Brain pericyte (primary cell): ENCODE measurements at places on chromosomes 6 and 20.

DNA sequence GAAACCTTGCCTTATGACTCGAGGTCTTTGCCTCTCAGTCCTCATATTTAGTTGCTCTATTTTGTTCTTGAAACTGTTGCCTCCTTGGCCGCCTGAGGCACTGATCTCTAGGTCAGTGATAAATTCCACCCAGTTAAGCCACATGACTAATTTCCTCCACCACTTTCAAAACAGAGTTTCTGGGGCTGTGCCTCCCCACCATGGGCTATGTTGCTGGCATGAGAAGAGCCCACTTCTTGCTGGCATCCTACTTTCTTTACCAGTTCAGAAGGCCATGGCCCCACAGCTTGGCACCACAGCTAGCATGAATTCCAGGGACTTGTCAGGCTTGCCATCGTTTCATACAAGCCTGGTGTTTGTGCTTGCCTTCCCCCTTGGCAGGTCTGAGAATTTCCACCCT lies 361.4 kb upstream of the JAG1 start:
- DNase-seq, result no peak

GRCh38 chr6:15348528-15348927 lies 102.7 kb downstream of the JARID2 start:
- no peak for DNase-seq

- no peak for DNase-seq
Observed at GRCh38 chr6:167426651-167427050, 101.8 kb downstream of the TTLL2 start.

- DNase-seq, result no peak
Observed at GRCh38 chr6:28523241-28523622, 2.4 kb upstream of the GPX5 start.

- no peak for DNase-seq
Observed at GRCh38 chr6:140026546-140026945, 652.1 kb upstream of the CITED2 start.

DNA sequence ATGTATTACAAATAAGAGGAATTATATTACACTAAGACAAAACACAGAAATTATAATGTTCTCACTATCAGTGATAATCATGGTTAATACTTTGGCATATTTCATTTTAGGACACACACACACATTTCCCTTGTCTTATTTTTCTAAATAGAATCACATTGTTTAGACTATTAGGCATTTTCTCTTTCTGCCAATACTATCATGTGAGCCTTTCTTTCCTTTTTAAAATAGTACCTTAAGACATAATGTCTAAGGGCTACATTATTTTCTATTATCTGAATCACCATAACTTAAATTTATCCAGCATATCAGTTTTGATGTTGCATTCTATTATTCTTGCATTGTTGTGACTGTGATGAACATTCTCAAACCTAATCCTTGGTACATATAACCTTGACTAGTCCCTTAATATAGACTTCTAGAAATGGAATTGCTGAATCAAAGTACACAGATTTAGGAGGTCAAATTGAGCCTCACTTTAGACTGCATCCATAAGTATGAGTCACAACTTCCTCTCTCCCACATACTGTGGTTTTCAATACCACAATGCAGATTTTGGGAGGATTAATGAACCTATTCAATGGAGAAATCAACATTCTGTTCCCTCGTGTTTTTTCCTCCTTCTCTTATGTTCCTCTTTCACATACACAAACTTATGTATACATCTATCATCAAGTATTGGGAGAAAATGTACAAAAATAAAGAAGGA lies 212.6 kb downstream of the MOXD1 start:
- no peak for DNase-seq

GRCh38 chr6:100344761-100345160 lies 120.0 kb downstream of the SIM1 start:
- no peak for DNase-seq

DNA sequence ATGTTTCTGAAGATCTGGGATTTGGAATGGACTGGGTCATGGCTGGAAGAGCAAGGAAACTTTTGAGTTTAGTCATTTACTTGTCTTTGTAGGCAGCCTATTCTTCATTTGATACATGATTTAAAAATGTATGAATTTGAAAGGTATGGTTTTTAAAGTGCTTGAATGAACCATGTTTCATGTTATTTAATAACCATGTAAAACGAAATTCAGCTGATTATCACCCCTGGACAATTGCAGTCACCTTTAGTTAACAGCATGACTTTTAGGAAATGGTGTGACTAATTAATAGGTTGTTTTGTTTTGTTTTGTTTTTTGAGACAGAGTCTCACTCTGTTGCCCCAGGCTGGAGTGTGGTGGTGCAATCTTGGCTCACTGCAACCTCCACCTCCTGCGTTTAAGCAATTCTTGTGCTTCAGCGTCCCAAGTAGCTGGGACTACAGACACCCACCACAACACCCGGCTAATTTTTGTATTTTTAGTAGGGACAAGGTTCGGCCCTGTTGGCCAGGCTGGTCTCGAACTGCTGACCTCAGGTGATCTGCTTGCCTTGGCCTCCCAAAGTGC lies 2.1 kb downstream of the STX11 start:
- no peak for DNase-seq

- no peak for DNase-seq
Observed at GRCh38 chr6:2132416-2132815, 113.0 kb downstream of the GMDS start.

DNA sequence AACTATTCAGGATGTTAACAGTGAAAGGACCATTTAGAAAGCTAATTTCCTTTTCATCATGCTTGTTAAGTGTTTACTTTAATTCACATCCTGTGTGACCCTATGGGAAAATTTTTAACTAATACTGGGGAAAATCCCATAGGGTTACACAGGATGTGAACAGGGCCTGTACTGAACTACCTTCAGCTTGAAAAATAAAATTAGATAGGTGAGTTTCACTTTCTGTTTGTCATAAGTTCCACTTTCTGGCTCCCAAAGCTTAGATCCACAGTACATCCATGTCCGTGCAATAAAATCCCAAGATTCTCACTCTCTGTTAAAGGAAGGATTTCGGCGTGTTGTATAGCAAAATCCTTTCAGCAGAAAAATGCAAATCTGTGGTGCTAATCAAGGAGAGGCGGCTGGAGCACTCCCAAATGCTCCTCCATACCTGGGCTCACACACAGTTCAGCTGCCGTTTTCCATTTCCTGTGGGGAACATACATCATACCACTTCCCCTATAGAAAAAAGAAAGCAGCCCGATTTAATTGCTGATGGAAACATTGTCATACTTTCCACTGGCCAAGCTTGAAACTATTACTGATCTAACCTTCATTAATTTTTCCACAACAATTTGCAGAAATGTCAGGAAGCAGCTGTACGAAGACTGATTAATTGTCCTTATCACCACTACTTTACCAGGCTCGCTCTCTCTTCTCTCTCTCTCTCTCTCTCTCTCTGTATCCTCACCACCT lies 125.2 kb downstream of the HIVEP2 start:
- DNase-seq, result no peak

- DNase-seq, result no peak
Observed at GRCh38 chr6:31896856-31897611, 464 bp downstream of the EHMT2 start.

- no peak for DNase-seq
Observed at GRCh38 chr20:51428401-51429143, 113.9 kb downstream of the NFATC2 start.

DNA sequence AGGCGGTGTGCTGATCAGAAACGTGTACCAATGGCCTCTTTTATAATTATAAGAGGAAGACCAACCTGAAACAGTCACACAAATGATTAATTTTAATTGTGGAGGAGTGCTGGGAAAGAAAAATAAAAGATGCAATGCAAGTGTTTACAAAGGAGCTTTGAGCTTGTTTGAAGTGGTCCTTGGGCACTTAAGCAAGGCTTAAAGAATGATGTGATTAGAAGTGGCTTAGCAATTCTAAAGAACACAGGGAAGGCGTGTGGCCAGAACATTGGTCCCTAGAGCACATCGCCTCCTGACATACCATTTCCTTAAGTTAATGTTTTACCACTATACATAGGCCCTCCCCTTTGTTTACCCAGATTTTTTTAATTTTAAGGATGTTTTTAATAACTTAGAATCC lies 26.1 kb downstream of the PTPN1 start:
- DNase-seq, result no peak

DNA sequence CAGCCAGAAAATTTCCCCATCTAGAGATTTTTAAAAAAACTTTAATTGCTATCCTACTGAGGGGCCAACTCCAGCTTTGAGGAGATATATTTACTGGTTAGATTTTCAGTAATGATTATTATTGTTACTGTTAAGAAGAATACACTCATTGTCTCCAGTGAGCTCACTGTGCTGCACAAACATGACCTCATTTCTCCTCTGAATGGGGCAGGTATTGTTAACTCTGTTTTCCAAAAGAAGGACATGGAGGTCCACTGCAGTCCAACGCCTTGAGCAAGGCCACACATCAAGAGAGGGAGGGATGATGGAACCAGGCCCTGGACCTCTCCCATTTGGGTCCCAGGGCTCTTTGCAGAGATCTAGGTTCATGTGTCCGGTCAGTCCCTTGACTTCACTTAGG lies 13.9 kb upstream of the SCUBE3 start:
- no peak for DNase-seq

GRCh38 chr6:6390849-6391602 lies 70.6 kb upstream of the F13A1 start:
- no peak for DNase-seq

DNA sequence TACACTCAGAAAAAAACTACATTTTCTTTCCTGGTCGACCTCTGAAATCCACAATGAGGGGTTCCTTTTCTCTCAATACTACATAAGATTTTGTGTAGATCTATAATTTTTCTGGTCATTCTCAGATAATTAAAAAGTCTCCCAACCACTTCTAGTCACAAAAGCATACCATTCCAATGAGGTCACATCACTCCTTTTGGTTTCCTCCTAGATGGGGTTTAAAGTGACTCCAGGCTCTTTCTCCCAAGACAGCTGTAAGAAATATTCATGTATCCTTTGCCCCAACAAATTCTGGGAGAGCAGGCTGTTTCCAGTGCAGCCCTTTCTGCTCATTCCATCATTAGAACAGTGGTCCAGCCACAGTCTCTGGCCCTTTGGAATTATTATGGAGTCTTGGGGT lies 43.1 kb upstream of the BEND6 start:
- no peak for DNase-seq

GRCh38 chr6:12875051-12875450 lies 158.5 kb downstream of the PHACTR1 start:
- DNase-seq, result no peak

GRCh38 chr6:137754366-137754765 lies 112.7 kb upstream of the TNFAIP3 start:
- no peak for DNase-seq

- peak; percentile 57 for DNase-seq
Observed at GRCh38 chr6:17584241-17584803, 15.8 kb upstream of the FAM8A1 start.

- DNase-seq, result no peak
Observed at GRCh38 chr6:74114428-74114827, 418.4 kb downstream of the CD109 start.

- no peak for DNase-seq
Observed at GRCh38 chr6:139711804-139712585, 337.5 kb upstream of the CITED2 start.

DNA sequence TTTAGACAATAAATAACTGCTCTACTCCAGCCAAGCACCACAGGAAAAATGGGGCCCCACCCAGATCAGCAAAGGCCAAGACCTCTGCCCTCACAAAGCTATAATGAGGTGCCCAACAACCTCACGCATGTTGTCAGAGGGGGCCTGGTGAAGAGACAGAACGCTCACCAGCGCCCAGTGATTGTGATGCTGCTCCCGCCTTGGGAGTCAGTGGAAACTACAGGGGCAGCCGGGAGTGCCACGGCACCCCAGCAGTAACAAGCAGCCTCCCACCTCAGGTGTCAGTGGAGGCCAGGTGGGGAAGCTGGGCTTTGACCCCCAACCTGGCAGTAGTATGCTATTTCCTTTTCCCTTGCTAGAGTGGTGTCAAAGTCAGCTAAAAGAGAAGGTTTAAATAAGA lies 47.4 kb downstream of the TCP11 start:
- no peak for DNase-seq

DNA sequence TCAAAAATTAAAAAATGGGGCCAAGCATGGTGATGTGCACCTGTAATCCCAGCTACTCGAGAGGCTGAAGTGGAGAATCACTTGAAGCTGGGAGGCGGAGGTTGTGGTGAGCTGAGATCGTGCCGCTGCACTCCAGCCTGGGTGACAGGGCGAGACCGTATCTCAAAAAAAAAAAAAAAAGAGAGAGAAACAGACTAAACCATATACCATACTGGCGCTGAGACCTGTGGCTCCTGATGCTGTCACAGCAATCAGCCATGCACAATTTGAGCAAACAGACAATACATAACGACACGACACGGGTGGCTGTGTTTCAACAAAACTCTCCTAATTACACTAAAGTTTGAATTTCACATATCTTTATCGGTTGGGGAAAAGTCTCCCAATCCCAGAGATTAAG lies 14.9 kb upstream of the CBFA2T2 start:
- DNase-seq, result no peak

- no peak for DNase-seq
Observed at GRCh38 chr6:108598305-108598863, 37.7 kb downstream of the FOXO3 start.

DNA sequence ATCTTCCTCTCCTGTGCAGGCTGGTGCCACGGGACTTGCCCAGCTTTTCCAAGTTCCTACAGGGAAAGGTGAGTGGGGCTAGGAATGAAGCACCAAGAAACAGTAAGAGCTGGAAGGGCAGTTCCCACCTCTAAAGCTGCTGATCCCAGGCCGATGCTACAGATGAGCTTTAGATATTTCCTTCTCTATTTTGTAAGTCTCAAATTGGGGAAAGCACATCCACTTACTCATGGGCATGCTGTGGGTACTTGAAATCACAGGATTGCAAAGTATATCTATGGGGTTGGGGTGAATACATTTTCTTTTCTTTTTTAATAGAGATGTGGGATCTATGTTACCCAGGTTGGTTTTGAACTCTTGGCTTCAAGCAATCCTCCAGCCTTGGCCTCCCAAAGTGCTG lies 3.1 kb downstream of the ZBTB2 start:
- no peak for DNase-seq
